ENCODE measurements at places on chromosomes 11 and 22.

DNA sequence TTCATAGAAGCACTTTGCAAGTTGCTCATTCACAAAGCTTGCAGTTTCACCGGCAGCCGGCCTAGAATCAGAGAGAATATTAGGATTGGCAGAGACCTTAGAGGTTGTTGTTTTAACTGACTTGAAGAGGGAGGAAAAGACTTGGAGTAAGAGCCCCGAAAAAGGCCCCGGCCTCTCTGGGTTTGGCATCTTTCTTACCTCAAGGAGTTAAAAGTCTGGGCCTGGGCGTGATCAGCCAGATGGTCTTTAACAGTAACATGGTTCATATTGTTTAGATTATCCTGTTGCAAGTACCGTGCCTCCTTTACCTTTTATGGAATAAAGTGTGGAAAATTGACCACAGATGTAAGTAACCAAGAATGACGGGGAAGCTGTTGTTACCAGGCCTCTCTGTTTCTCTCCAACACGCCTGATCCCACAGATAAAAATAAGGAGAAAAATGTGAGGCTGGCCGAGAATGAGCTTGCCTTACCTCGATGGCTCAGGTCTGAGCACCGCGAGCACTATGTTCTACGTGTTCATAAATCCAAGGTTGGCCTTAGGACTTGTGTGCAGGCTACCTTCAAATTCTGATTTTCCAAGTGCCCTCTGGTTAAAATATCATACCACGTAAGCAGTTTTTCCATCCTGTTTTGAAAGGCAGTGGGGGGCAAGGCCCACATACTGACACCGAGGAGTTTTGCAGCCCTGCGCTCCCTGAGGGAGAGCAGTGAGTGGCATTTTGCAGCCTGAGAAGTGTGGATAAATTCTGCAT lies 56.4 kb downstream of the PARVA start:
- DNase-seq = no peak

DNA sequence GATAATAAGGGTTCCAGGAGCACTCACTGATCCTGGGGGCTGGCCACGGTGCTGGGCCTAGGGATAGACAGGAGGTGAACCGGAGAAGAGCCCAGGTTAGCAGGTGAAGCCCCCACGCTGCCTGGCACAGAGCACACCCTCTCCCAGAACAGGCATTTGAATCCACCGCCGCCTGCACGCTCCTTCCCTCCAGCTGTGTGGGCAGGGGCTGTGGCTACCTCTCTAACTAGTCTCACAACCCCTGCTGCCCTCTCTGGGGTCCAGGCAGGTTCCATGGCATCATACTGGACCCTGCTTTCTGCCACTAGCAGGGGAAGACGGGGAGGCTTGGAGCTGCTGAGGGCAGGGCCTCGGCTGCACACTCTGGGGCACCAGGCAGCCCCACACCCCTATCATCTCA lies 358.0 kb downstream of the CTTN start:
- no peak for DNase-seq

GRCh38 chr22:49351761-49352227 lies 475.9 kb downstream of the BRD1 start:
- DNase-seq = no peak

DNA sequence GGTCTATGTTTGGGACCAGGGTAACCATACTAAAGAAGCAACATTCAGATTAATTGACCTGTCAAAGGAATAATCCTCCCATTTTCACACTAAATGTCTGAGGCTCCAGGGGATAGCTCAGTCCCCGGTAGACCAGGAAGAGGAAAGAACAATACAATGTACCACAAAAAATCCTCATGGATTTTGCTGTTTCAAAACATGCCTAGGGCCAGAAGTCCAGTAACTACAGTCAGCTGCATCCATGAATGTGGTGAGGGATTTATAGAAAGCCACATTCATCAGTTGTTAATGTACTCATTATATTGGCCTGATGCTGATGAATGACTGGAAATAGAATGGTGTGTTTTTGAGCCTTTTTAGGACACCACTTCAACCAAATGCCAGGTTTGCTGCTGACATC lies 6.9 kb upstream of the ETS1 start:
- DNase-seq = no peak

- no peak for DNase-seq
These were observed 121.5 kb downstream of the RRAS2 start for GRCh38 chr11:14237444-14237961.

GRCh38 chr22:20738394-20739089 lies 35.4 kb upstream of the SERPIND1 start:
- DNase-seq = no peak

- DNase-seq = no peak
These were observed 25.8 kb downstream of the TSKU start for GRCh38 chr11:76808996-76809395.

- no peak for DNase-seq
These were observed 22.6 kb upstream of the IRAG1 start for GRCh38 chr11:10716122-10716521.

- DNase-seq = no peak
These were observed 34.7 kb upstream of the CSNK2A3 start for GRCh38 chr11:11387622-11388305.

DNA sequence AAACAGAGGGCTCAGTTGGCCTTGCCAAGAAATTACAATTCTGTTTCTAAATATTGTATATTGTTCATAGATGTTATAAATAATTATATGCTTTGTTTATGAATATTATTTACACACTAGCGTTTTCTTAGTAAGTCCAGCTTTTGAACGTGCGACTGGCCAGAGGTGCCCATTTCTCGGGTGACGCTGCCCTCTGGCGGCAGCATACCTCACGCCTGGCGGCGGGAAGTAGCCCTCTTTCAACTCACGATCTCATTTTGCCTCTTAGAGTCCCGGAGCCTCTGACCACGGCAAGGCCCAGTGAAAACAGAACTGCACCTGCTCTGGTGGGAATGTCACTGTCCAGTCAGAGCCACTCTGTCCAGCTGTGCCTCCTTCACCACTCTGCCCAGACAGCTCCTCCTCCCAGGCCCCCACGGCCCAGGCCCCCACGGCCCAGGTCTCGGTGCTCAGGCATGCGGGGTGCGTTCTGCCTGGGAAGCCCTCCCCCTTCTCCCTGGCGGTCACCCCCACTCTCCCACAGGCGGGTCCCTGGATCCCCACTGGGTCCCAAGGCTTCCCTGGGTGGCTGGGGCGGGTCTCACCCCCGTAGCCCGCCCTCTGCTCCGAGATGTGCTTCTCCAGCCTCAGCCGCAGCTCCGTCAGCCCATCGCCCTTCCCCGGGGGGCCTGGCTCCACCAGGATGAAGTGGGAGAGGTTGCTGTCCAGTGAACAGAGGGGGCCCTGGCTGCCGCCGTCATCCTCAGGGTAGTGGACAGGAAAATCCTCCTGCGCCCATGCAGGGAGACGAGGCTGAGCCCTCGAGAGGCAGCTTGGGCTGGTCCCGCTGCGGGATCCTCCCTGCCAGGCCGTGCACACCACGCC lies 19.3 kb downstream of the TSSC4 start:
- no peak for DNase-seq

DNA sequence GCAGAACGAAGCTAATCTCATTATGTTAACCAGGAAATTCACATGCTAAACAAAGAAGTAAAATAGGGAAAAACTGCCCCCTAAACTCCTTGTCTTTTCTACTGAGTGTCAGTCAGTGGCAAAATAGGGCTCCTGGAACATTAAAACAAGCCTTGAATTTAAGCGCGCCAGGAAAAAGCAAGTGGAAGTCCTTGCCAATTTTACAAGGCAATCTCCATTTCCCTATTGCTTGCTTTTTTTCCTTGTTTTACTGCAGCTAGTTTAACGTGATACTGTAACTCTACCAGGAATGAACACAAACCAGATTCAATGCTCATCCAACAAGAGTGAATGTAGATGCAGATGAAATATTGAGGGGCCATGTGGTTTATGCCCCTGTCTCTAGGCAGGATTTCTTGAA lies 28.1 kb upstream of the KIRREL3 start:
- no peak for DNase-seq

DNA sequence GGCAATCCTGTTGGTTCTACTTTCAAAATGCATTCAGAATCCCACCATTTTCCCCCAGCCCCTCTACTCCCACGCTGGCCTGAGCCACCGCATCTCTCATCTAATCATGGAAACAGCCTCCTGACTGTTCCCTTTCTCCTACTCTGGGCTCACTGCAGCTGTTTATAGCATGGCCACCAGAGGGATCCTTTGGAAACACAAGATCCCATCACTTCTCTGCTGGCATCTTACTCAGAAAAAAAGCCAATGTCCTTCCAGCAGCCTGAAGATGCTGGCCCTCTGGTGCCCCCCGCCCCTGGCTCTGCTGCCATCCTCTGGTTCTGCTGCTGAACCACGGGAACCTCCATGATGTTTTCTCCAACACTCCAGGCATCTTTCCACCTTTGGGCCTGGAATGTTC lies 11.1 kb downstream of the MS4A8 start:
- DNase-seq = no peak

DNA sequence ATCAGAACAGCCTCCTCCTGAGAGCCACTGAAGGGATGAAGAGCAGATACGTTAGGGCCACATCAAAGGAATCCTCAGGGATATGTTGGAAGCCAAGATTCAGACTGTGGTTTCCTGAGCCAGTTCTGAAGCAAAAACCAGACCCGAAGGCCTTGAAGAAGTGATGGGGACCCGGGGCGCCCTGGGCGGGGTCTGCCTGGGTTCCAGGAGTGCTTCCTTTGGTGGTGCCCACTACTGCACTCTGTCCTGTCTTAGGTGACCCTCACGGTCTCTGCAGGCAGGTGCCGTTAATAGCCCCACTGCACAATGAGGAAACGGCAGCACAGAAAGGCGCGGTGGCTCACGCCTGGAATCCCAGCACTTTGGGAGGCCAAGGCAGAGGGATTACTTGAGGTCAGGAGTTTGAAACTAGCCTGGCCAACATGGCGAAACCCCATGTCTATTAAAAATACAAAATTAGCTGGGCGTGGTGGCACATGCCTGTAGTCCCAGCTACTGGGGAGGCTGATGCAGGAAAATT lies 12.9 kb upstream of the SH3BP1 start:
- no peak for DNase-seq
